ENCODE measurements at places on chromosomes 5 and 9. TPM values are rescaled to one million over a fixed set of nuclear protein-coding genes. Genes with fewer than 3 reads are reported as not detected.

HAVCR2 gene
- 128 TPM for total RNA-seq

PCDHGA9 gene
- 0.39 TPM for total RNA-seq

IRX2 gene
- not detected for total RNA-seq

SHISAL2B gene
- total RNA-seq = not detected

SPATA31A3 gene
- total RNA-seq = not detected

PFN3 gene
- not detected for total RNA-seq

IL5 gene
- 1.5 TPM for total RNA-seq

CSF1R gene
- 0.10 TPM for total RNA-seq

SMIM33 gene
- 0.39 TPM for total RNA-seq

PCDHB16 gene
- not detected for total RNA-seq

GOLGA1 gene
- total RNA-seq = 16.6 TPM

LOX gene
- not detected for total RNA-seq

WWC1 gene
- 0.70 TPM for total RNA-seq

THBS4 gene
- 1.3 TPM for total RNA-seq

PCDHGB2 gene
- 0.93 TPM for total RNA-seq

TAF1L gene
- total RNA-seq = 0.03 TPM

UNC13B gene
- 0.41 TPM for total RNA-seq

CMYA5 gene
- total RNA-seq = 0.15 TPM

ZFP37 gene
- 0.32 TPM for total RNA-seq

SYNPO gene
- not detected for total RNA-seq

Data from activated T-helper 1 cell treated with anti-CD3 and anti-CD28 coated beads, Interleukin-12 subunit alpha, Interleukin-12 subunit beta, Interleukin-2, Interleukin-4 antibody, amounts not matched to agents 30 ng/mL and 10 ng/mL and 1 ng/mL, durations not matched to agents 14 hours and 24 hours and 36 hours (primary cell).